ENCODE measurements at places on chromosomes 6 and 20. TPM values are rescaled to one million over a fixed set of nuclear protein-coding genes. Genes with fewer than 3 reads are reported as not detected.

GRCh38 chr6:130098317-130098716 lies 79.9 kb downstream of the L3MBTL3 start:
- DNase-seq, result no peak

DNA sequence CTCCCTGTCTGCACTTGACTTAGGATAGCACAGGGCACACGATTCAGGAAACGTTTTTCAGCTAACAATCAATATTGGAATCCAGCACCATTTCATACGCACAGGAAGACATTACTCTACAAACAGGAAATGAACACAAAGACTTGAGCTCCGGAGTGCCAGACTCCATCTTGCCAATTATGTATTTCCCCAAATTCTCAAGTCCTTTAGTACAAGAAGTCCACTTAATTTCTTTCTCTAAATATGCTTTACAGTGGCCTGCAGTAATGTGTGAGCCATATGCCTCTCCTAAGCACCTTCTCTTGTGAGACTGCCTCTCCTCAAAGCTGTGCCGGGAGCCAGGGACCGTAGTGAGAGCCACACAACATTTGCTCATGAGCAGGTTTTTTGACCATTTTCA lies 168.2 kb downstream of the THBS2 start:
- DNase-seq, result no peak

DNA sequence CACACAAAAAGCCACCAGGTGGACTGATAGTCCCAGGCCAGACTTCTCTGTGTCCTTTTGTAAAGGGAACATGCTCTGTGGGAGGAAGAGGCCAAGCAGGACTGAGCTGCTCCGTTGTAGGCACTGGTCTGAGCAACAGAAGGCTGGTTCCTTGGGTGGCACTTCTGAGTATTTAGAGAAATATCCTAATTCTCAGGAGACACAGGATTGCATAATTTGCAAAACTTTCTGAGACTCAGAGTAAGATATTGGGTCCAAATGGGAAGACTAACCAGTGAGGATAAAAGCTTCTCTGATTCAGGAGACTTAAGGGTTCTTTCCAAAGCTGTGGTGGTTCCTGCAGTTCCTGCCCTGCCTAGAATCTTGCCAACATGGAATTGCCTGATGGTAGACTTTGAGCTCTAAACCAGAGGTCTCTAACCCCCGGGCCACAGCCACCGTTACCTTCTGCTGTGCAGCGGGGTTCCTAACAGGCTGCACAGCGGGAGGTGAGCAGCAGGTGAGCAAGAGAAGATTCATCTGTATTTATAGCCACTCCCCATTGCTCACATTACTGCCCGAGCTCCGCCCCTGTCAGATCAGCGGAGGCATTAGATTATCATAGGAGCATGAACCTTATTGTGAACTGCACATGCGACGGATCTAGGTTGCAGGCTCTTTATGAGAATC lies 107.0 kb downstream of the OLIG3 start:
- DNase-seq, result no peak

- no peak for DNase-seq
Measured at GRCh38 chr6:96164802-96165201, 149.0 kb downstream of the FUT9 start.

- no peak for DNase-seq
Measured at GRCh38 chr6:147820520-147820919, 312.0 kb downstream of the SAMD5 start.

DNA sequence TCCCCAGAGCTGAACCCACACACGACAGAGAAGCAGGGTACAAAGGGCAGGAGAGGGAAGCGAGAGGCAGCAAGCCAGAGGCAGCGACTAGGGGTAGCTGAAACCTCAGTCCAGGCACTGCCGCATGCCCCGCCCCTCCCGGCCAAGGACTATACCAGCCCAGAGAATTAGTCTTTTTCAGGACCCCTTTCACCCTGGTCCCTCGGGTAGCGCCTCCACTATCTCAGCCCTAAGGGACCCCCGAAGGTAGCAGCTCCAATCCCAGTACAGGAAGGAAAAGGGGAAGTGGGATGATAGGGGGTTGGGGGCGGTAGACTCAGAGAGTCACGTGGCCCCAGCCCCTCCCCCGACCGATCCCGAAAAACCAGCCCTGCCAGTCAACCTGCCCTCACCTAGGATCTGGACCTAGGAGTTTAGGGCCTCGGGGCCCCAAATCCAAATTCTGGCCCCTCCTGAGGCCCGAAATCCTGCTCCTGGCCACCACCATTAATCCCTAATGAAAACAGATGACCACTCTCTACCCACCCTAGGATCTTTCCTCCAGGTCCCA lies 1.3 kb downstream of the RGL2 start:
- peak; percentile 51 for DNase-seq

- no peak for DNase-seq
Measured at GRCh38 chr20:59794555-59794954, 138.9 kb downstream of the SYCP2 start.

RAB44 gene
- total RNA-seq, result not detected

WFDC11 gene
- total RNA-seq, result not detected

DNA sequence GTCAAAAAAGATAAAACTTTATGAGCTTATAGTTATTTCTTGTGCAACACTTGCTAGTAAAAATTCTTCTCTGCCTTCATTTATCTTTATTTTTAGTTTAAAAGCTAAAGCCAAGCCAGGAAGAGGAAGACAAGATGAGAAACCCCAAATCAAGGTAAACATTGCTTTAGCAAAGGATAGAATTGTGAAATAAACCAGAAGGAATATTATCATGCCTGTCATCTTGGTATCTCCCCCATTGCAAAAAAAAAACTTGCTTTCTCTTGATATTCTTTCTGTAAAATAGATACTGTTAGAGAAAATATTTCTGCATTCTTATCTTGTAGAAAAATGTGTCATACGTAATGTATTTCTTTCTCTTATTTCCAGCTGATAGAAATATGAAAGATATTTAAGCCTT lies 432.8 kb downstream of the GJA1 start:
- DNase-seq, result no peak

GRCh38 chr20:16520154-16520553 lies 53.1 kb downstream of the KIF16B start:
- DNase-seq, result no peak

SNAI1 gene
- 3.2 TPM for total RNA-seq

GRCh38 chr6:57432919-57433684 lies 115.7 kb downstream of the PRIM2 start:
- no peak for DNase-seq

KCNQ2 gene
- total RNA-seq, result 0.23 TPM

ARMC12 gene
- not detected for total RNA-seq

DNA sequence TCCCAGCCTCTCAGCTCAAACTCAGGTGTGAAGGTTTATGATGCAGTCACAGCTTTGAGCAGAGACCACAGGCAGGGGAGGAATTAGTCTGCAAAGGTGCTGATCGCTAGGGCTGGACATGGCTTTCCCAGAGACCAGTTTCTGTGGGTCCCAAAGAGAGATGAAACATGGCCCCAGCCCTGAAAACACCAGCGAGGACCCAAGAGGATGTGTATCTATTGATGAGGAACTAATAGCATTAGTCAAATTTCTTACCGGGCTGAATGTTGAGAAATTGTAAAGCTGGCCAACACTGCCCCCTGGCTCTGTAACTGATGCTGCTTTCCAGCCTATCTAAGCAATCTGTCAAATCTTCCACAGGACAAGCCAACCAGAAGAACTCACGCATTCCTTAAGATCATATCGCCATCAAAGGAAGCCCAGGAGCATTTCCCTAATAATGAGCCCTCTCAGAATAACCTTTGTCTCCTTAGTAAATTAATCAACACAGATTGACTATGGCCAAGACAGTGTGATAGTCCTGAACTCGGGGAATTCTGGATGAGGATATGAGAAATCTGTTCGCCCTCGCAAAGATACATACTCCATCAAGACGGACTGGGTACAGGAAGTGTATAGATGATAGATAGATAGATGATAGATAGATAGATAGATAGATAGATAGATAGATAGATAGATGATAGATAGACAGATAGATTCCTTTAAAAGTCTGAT lies 7.8 kb upstream of the ACSS1 start:
- peak; percentile 32 for DNase-seq

WTAP gene
- total RNA-seq, result 114 TPM

GRCh38 chr6:78829407-78829806 lies 37.9 kb upstream of the IRAK1BP1 start:
- DNase-seq, result no peak

- no peak for DNase-seq
Measured at GRCh38 chr6:39224523-39225182, 4.6 kb downstream of the KCNK5 start.

MPIG6B gene
- not detected for total RNA-seq

DNA sequence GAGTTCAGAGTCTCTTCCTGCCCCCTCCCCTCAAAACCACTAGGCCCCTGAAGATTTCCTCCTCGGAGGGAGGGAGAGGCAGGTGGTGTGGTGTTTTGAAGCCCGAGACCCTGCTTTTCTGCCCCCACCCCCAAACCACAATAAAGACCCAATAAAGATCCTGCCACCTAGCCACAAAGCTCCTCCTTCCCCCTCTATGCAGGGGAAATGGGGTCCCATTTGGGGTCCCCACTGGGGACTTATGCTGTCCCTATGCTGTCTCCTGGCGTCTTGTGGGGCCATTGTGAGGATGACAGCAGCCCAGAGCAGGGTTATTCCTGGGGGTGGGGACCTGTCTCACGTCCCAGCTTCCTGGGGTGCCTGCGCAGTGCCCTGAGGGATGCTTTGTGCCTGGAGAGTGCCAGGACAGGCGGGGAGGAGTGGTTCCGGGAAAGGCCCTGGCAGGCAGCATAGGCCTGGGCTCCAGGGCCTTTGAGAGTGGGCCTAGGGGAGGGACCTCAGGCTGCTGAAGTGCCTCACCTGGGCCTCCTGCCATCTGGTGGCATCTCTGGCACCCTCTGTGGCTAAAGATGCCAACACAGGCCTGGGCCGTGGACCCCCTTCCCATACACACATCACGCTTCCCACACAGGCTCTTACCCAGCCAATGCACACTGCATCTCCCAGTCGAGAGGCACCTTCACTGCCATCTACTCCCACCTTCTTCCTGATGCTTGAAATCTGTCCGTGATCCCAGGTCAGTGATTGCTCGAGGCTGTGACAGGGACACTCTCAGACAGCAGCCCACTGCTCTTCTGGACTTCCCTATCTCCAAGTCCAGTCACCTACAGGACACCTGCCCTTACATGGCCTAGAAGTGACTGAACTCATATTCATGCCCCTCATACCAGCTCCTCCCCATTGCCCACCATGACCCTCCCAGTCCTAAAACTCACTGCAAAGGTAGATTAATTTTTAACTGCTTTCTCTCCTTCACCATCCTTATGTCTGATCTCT lies 7.9 kb upstream of the ARMC12 start:
- no peak for DNase-seq

DNA sequence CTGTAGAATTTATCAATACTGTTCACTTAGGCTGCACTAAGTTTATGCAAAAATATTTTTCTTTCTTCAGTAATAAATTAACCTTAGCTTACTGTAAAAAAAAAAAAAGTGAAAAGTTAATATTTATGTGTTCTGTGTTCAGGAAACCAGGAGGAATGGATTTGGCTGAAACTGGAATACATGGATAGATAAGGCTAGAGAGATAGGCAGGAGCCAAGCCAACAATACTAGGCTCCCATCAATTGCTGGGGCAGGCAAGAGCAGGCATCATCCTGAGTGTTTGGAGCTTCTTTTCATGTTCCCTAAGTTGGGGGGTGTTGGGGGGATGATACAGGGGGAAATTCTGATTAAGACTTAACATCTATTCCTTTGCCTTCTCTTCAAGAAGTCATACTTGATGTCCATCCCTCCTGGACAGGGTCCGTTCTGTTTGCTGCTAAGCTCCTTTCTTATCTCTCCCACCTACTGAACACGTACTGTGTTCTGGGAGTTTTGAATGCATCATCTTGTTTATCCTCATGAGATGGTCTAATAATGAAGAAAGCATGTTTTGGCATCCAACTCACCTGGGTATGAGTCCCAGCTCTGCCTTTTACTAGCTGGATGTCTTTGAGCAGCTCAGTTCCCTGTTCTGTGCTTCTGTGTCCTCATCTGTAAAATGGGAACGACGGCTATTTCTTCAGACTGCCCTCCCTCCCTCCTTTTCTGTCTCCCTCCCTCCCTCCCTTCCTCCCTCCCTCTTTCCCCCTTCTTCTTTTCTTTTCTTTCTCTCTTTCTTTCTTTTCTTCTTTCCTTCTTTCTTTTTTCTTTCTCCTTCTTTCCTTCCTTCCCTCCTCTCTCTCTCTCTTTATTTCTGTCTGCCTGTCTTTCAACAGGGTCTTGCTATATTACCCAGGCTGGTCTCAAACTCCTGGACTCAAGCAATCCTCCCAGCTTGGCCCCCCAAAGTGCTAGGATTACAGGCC lies 6.4 kb upstream of the PROCR start:
- DNase-seq, result no peak

TFAP2A gene
- total RNA-seq, result 1.8 TPM

DNA sequence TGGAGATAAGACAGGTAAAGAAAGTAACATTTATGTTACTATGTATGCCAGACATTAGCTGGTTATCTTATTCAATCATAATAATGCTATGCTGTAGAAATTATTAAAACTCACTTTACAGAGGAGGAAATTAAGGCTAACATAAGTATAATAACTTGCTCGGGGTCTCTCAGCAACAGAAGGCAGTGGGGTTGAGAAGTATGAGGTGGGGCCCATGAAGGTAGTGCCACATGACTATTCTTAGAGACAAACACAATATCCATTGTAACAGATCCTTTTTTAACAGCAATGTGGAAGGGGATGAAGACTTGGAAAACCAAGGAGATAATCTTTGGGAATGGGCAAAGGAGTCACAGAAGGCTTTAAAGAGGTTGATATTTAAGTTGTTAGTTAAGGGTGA lies 11.5 kb downstream of the REV3L start:
- no peak for DNase-seq

BTNL2 gene
- total RNA-seq, result not detected

- peak; percentile 59 for DNase-seq
Measured at GRCh38 chr6:3749977-3750316, 1.6 kb downstream of the PXDC1 start.

- DNase-seq, result no peak
Measured at GRCh38 chr20:435558-435957, 26.8 kb downstream of the TBC1D20 start.

DNA sequence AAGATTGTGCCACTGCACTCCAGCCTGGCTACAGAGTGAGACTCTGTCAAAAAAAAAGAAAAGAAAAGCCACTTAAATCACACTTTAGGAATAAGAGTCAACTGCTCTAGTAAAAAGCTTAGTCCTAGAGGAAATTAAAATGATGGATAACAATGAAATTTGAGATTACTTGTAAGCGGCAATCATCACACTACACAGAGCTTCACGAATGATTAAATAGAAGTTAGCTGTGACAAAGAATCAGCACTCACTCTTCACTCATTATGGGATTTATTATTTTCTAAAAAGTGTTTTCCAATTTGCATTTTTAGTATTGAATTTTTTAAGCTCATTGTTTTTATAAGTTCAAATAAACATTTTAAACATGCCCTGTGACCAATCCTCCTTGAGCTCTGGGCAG lies 718.0 kb downstream of the UTRN start:
- no peak for DNase-seq

GRCh38 chr20:3658019-3658715 lies 5.0 kb downstream of the GFRA4 start:
- no peak for DNase-seq

Data from HT1080 (cell line).